ENCODE measurements at places on chromosomes 7 and 10.
A peak's percentile ranks its signal among the peaks of the same experiment; 100 is the strongest.

- ATAC-seq = peak; percentile 57
These were observed 35.1 kb downstream of the SMNDC1 start for GRCh38 chr10:110269374-110270318.

DNA sequence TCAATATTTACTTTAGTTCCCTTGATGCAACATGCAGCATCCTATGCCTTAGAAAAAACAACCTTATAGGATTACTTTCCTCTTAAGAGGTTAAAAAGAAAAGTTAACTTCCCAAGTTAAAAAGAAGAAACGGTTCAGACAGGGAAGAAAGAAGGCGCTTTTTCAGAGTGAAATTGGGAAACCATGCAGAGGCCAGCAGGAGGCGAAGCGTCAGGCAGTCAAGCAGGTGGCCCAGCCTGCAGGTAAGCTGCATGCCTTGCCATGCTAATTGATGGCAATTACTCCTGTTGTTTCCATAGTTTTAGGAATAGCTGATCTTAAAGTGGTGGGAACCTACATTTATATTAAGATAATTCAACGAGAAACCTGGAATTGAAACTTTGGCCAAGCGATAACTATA is 302.6 kb upstream of the SP4 start:
- no peak for ATAC-seq

- ATAC-seq = no peak
These were observed 30.1 kb downstream of the TPK1 start for GRCh38 chr7:144805627-144806239.

DNA sequence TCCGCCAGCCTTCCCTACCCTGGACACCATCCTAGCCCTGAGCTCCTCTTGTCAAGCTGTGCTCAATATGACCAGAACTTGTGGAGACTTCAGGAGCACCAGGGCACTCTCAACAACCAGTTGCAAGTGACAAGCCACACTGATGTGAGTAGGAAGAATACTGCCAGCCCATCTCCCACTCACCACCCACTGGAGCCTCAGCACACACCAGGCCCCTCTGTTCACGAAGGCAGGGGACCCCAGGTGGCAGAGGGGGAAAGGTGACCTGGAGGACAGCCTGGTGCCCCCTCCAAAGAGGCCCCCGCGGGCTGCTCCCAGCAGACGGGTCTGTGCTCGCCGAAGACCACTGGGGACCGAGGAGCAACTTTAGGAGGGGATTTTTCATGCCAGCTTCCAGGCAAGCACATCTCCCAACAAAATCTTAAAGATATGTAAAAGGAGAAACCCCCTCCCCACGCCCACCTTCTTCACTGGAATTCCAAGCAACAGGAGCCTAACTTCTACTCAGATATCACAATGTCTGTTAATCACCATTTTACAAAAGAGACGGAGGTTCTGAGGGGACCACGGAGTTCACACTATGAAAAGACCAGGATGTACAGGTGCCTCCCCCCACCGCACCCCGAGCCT is 1.0 kb downstream of the MMD2 start:
- ATAC-seq = no peak

DNA sequence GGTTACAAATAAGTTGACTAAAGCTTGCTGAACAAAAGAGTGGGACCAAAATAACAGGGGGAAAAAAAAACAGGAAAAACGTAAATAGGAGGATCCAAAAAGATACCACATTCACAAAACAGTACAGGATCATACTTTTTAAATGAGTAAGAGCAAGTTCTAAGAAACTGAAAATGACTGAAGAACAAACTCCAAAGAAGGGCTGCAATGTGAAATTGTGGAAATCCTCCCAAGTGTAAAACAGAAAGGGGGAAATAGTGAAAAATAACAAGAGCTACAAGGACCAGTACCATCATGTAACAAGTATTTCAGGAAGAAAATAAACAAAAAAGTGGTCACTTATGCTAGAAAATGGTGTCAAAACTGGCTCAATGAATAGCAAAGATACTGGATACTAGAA is 46.3 kb downstream of the PDSS1 start:
- no peak for ATAC-seq

GRCh38 chr7:140176122-140176701 is 571 bp downstream of the KDM7A start:
- ATAC-seq = no peak

GRCh38 chr7:112523871-112524270 is 43.1 kb downstream of the LSMEM1 start:
- ATAC-seq = no peak

GRCh38 chr7:105808703-105809590 is 67.5 kb downstream of the ATXN7L1 start:
- no peak for ATAC-seq

GRCh38 chr10:88952647-88953111 is at the start of gene ACTA2:
TSS of gene ACTA2 (minus strand) at chr10:88952773. CDS start at chr10:88948930, 3,843 bp downstream.
- peak; percentile 86 for ATAC-seq

- no peak for ATAC-seq
These were observed 218.1 kb downstream of the C7orf25 start for GRCh38 chr7:42693722-42694121.

DNA sequence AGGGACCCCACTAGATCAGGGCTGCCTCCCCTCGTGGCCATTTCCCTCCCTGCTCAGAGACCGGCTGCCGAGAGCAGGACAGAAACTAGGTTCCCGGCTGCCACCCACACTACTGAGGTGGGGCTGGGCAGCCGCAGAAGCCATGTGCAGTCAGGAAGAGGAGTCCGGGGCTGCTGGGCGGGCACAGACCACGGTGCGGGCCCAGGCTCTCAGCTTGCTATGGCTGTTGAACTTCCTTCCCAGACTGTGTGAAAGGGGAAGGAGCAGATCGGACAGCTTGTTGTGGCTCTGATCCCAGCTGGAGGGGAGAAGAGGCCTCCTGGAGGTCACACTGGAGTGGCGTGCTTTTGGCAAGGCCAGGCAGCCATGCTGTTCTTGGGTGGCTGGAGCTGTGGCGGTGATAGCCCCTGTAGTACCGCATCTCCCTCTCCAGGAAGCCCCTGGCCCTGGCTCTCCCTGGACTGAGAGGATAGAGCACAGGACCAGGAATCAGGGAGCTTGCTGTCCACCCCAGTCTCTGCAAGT is 56.8 kb downstream of the HK1 start:
- ATAC-seq = peak; percentile 48

DNA sequence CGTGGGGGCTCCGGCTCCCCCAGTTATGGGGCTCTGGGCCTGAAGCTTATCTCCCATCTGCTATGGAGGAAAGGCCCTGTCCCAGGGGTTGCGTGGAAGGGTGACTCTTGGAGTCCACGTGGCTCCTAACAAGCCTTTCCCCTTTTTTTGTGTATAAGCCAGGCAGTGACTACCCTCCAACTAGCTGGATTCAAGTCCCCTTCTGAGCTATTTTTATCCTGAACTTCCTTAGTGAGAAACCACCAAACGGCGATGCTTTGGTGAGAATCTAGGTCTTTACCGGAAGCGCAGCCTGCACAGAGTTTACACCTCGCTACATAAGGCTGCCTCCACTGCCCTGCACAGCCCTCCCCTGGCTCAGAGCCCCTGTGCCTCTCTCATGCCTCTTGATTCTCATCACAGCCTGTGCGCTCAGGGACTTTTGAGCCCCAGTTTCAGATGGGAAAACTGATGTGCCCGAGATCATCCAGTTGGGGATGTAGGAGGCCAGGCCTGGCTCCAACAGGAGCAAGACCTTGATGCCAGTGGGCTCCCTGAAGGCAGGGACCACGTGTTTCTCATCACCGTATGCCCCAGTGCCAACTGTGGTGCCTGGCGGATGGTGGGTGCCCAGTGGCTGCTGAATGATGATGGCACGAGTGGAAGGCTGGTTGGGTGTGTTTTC is 102.3 kb upstream of the PPIF start:
- ATAC-seq = no peak

- peak; percentile 47 for ATAC-seq
These were observed 20.5 kb downstream of the FBH1 start for GRCh38 chr10:5910323-5911100.

DNA sequence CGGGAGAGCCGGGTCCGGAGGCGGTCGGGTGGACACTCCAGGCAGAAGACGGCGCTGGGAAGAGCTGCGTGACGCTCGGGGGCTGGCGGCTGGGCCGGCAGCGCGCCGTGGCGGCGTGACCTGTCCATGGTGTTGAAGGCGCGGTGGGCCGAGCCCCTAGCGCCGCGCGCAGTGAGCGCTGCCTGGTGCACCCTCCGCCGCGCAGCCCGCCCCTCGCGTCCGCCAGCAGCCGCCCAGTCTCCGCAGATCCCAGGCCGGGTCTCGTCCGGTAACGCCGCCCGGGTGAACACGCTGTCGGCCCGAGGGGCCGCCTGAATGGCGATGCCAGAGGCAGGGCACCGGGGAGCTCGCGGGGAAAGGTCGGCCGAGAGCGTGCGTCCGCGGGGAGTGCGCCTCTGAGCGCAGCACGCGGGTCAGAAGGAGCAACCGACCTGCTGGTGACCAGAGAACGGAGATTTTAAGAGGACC is 657 bp upstream of the TMEM178B start:
- peak; percentile 57 for ATAC-seq

- ATAC-seq = no peak
These were observed 29.4 kb downstream of the ANKMY2 start for GRCh38 chr7:16616122-16616521.

- no peak for ATAC-seq
These were observed 42.1 kb downstream of the SEMA3D start for GRCh38 chr7:85144771-85145170.

GRCh38 chr10:63630931-63631680 is 109.9 kb downstream of the REEP3 start:
- ATAC-seq = no peak

GRCh38 chr7:116805100-116805544 is 57.3 kb upstream of the CAPZA2 start:
- peak; percentile 7 for ATAC-seq

GRCh38 chr10:20874261-20874660 is 22.9 kb downstream of the NEBL start:
- ATAC-seq = no peak

DNA sequence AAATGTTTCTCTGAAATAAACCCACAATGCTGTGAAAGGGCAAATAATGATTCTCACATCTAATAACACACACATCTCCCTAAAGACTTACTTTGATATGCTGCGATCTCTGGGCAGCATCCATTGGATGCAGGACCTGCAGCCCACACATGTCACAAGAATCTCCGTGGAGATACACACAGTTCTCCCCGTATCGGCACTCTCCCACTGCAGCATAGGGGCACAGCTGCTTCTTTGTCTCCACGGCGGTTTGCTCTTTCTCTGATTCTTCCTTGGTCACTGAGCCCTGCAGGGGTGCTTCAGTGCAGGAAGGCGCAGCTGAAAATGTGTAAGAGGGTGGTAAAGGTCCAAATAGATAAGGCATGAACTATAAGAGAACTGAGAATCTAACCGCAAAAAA is 20.4 kb downstream of the MKRN1 start:
- ATAC-seq = no peak

- peak; percentile 80 for ATAC-seq
These were observed 361 bp upstream of the PLXDC2 start for GRCh38 chr10:19815731-19816410.

DNA sequence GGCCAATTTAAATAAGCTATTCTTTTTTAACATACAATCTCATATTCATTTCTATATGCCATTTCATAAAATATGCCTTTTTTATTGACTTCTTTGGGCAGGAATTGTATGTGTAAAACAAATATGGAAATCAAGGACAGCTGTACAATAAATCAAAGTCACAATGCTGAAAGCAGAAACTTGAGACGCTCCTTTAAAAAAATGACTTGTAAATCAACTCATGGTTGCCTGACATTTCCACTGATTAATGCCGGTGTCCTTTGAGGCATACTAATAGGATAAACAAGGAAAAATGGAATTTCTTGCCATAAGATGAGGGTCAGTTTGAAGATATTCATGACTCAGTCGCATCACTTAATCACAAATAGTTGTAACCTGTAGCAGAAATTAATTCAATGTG is 247.4 kb upstream of the TEX47 start:
- no peak for ATAC-seq

DNA sequence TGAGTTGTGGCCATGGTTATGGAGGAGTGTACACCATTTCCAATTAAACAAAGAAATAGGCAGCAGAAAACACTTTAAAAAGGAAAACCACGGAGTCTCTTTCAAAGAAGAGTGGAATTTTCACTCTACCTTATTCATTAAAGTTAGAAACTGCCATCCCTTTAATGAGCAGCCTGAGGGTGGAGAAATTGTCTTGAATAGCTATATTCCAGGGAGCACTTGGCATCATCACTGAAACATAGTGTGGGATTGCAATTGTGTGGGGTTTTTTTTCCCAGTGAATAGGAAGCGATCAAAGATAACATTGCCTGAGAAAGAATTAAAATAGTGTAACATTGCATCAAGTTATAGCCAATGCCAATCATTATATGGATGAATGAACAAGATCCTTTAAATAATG is 191.6 kb downstream of the TEX36 start:
- ATAC-seq = no peak

GRCh38 chr7:252981-253380 is 37.0 kb upstream of the FOXL3 start:
- no peak for ATAC-seq

GRCh38 chr7:101891936-101892640 is 74.7 kb downstream of the CUX1 start:
- peak; percentile 28 for ATAC-seq

DNA sequence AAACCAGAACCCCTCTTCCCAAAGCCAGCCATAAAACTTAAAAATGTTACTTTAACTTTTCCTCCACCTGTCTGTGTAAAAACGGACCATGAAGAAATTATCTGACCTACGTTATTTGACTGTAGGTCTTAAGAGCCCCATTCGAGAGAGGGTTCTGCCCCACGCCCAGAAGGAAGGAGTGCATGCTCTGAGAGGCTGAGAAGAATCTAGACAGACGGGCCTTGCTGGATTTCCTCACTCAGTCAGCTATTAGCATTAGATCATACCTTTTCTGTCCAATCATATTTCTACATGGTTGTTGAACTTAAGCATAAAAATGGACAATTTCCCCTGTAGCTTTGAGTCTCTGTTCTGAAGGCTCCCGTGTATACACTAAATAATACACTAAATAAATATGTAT is 38.1 kb upstream of the WDR11 start:
- no peak for ATAC-seq

GRCh38 chr10:4635883-4636282 is 190.1 kb upstream of the AKR1E2 start:
- no peak for ATAC-seq

DNA sequence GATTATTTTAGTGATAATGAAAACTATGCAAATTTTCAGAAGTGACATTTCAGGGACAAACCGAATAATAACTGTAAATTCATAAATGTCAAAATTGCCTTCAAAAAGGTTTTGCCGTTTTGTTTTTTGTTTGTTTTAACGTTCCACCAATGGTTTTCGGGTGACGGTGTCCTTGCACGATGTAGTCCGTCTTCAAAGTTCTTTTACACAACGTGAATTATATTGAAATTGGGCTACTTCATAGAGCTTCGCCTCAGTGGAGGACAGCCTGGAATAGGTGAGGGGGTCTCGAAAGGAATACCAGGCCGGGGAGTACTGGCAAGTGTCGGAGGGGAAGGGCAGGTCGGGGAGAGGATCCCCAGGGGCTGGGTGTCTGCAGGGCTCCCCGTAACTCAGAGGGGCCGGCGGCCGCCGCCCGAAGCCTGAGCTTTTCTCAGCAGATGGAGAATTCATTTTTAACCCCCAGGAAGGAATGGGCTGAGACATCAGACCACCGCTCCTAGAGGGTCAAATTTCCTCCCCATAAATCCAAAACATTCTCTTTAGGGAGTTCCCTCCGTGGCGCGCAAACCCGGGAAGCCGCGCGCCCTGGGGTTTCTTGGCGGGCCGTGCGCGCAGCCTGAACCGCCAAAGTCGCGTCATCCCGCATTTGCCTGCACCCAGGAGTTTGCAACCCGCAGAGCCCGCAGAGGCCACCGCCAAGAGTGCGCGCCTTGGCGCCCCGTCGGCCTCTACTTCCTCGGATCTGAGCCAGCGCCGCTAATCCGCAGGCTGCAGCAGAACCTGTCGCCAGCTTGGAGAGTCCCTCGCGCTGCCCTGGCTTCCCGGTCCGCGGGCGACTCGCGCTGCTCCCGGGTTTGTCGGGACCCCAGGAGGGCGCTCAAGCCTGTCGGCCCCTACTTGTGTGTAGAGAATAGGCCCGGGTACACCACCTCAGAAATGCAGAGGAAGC is 17.3 kb upstream of the EVX1 start:
- ATAC-seq = no peak
